Inflammatory macrophage treated with lipopolysaccharide for 4 hours (primary cell): ENCODE measurements at places on chromosomes 12 and 14.

- peak; percentile 96 for DNase-seq
These were observed 23.1 kb downstream of the LLPH start for GRCh38 chr12:66107451-66107915.

DNA sequence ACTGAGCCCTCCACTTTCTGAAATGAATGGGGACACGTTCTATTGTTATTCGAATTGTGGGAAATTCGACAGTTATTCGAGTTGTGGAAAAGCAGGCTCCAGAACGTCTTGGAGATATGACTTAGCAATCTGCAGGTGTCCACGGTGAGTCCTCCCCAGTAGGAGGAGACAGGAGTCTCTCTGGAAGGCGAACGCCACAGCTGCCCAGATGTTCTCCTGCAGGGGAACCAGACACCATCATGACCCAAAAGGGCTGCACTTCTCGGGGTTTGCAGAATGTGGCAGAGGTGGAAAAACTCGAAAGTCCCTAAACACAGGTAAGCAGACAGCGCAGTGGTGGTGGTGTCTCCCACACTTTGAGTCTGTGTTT lies 363.6 kb upstream of the SFSWAP start:
- no peak for DNase-seq

GRCh38 chr12:14408208-14408607 lies 42.7 kb downstream of the ATF7IP start:
- peak; percentile 39 for DNase-seq

GRCh38 chr14:45298423-45299117 lies 45.6 kb upstream of the MIS18BP1 start:
- no peak for DNase-seq

DNA sequence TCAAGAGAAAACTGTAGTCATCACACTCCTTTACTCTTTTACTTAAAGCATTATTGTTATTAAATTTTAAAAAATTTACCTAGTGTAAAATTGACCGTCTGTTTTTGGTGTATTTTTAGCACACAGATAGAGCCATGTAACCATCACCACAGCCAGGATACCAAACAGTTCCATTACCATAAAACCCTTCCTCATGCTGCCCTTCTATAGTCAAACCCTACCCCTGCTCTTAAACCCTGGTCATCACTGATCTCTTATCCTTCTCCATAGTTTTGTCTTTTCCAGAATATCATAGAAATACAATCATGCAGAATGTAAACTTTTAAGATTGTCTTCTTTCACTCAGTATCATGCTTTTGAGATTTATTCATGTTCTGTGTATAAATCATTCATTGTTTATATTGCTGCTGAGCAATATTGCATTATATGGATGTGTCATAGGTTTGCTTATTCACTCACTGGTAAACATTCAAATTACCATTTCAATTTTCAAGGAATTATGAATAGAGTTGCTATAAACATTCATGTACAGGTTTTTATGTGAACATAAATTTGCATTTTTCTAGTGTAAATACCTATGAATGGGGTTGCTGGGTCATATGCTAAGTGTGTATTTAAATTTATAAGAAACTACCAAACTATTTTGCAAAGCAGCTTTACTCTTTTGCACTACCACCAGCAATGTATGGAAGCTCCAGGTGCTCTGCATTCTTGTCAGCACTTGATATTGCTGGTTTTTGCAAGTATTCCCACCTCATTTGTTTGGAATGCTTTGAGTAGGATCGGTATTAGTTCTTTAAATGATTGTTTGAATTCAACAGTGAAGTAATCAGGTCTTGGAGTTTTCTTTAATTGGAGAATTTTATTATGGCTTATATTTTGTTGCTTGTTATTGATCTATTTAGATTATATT lies 125.5 kb downstream of the LMNTD1 start:
- DNase-seq: no peak

- no peak for DNase-seq
These were observed 16.4 kb downstream of the CEP170B start for GRCh38 chr14:104881369-104881979.

- no peak for DNase-seq
These were observed at the start of gene GLT8D2 for GRCh38 chr12:104049903-104050356. TSS of gene GLT8D2 (minus strand) at chr12:104050187. CDS start at chr12:104019648, 30,539 bp downstream.
